Activated gamma-delta T cell treated with Interleukin-2 at 50 U/mL for 16 hours (primary cell): ENCODE measurements at places on chromosomes 16 and 17.

GRCh38 chr16:69481901-69482341 is 57.5 kb downstream of the CYB5B start:
- DNase-seq = no peak

- no peak for DNase-seq
Observed at GRCh38 chr17:4626734-4627256, 14.7 kb downstream of the ALOX15 start.

- peak; percentile 19 for DNase-seq
Observed at GRCh38 chr17:42249681-42250446, 26.3 kb downstream of the STAT5B start.

DNA sequence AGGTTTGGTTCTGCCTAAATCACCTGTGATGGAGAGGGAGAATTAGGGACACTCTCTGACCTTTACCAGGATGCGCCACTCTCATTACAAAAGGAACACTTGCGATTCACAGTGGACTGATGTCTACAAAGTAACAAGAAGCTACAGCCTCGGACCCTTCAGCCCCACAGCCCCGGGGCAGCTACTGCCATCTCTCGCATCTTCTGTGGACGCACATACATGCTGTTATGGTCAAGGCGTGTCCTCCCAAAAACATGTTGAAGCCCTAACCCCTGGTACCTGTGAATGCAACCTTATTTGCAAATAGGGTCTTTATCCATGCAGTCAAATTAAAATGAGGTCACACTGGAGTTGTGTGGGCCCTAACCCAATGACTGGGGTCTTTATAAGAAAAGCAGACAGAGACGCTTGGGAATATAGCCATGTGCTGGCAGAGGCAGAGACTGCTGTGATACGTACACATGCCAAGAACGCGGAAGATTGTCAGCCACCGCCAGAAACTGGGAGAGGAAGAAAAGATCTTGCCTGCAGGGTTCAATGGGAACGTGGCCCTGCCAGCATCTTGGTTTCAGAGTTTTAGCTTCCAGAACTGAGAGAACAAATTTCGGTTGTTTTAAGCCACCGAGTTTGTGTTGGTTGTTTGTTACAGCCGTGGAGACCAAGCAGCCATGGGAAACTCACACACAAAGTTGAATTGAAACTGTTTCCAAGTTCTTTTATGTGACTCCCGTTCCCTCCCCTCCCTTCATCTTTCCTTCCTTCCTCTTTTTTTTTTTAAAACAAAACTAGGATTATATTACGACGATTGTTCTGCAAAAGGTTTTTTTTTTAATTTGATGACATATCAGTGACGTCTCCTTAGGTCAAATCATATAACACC is 23.1 kb downstream of the ATP2C2 start:
- no peak for DNase-seq

GRCh38 chr17:72124438-72124775 is 3.6 kb downstream of the SOX9 start:
- DNase-seq = no peak

- DNase-seq = no peak
Observed at GRCh38 chr16:17348042-17348783, 122.5 kb downstream of the XYLT1 start.

DNA sequence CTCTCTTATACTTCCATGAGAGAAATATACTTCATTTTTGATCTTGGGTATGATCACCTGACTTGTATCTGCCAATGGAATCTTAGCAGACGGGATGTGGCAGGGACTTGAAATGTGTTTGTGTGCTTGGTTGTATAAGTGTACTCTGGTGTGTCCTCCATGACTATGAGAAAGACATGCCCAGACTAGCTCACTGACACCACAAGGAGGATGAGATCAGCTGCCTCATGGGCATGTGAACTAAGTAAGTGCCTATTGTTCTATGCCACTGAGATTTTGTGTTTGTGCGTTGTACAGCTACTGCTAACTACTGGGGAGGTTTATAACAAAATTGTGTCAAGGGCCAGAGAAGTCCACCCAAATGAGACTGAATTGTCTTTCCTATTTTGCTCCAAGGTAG is 402.2 kb upstream of the SALL1 start:
- DNase-seq = no peak

DNA sequence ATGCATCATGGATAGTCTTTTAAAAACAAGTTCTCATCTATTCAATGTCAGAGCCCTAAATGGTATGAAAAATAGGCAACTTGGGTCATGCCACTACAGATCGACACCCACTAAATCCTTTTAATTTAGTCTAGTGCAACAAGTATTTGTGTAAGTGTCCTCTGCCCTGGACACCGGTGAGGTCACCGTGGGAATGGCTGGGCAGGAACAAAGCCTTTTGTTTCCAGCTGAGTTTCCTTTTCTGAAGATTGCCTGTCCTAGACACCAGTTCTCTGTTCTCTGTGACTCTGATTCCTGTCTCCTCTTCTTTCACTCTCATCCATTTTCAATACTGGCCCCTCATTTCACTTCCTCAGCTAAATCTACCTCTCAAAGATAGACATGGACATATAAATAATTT is 446.5 kb downstream of the MAF start:
- DNase-seq = no peak

DNA sequence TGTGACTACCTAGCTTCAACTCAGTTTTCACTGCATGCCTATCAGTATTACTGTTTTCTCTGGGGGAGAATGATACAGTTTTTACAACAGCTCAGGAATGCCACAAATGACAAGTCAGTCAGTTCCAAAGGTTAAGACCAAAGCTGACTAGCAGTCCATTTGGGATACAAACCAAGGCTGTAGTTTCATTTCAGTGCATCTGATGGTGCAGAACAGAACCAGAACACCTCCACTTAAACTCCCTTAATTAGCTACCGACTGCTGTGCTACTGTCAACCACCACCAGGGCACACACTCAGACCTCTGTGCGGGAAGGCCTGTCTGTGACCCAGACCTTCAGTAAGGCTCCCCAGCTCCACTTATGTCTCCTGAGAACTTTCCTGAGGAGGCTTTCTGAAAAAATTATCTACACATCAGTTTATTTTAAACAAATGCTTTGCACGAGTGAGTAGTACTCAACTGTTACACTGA is 20.4 kb downstream of the NFE2L1 start:
- no peak for DNase-seq

DNA sequence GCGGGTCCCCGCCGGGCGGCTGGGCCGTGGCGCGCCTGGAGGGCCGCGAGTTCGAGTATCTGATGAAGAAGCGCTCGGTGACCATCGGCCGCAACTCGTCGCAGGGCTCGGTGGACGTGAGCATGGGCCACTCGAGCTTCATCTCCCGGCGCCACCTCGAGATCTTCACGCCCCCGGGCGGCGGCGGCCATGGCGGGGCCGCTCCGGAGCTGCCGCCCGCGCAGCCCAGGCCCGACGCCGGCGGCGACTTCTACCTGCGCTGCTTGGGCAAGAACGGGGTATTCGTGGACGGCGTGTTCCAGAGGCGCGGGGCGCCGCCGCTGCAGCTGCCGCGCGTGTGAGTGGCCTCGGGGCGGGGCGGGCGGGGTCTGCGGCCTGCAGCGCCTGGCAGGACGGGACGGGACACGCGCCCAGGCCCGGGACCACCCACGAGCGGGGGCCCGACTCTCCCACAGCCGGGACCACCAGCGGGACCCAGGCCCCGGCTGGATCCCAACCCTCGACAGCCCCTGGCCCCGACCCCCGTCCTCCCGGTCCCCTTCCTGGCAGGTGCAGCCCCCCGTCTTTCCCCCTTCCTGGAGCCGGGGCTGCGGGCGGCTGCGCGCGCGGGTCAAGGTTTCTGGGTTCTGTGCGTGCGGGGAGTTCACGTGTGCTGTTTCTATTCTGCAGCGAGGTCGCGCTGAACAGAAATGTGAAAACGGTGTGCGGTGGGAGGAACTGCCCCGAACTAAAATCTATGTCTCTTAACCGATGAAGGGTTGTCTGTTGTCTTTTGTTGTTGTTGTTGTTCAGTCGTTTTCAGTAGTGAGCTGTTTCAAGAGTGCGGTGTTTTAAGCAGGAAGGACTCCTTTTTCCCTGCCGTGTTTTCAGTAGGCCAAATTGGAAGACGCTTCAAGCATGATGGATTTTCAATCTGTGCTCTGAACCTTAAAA is 705 bp downstream of the FOXK2 start:
- peak; percentile 26 for DNase-seq

- DNase-seq = no peak
Observed at GRCh38 chr16:79592186-79592585, 8.4 kb downstream of the MAF start.

DNA sequence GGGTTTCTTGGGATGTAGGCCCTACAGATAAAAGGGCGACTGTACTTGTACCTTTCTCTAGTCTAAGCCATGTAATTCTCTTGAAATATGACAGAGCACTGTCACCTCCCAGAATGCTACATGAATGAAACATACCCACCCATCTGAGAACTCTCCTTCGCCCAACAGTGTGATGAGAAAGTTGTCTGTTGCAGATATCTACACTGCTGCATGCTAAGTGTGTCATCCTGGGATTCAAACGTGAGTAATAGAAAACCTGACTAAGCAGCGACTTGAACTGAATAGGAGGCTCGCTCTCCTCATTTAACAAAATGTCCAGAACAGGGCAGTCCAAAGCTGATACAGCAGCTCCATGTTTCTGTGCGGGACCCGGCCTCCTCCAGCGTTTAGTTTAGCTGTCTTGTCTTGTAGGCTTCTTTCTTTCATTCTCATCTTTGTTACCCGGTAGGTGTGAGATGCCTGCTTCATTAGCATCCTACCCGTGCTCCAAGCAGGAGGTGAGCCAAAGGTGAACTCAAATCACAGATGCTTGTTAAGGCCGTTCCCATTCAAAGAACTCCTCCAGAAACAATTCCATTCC is 211.9 kb downstream of the PRKCA start:
- DNase-seq = no peak

DNA sequence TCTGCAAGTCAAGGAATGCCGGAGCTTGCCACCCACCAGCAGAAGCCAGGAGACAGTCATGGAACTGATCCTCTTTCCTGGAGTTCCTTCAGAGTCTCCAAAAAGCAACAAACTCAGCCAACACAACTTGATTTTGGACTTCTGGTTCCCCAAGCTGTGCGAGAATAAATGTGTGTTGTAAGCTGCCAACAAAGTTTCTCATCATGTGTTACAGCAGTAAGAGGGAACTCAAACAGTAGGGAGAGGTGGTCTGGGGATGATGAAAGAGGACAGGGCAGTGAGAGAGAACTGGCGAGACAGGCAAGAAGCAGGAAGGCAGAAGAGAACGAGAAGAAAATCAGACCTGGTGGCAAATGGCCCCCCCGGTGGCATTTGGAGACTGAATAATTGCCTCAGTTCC is 204.9 kb downstream of the MAF start:
- no peak for DNase-seq

- DNase-seq = no peak
Observed at GRCh38 chr17:46962374-46962790, 16.7 kb downstream of the RPRML start.

DNA sequence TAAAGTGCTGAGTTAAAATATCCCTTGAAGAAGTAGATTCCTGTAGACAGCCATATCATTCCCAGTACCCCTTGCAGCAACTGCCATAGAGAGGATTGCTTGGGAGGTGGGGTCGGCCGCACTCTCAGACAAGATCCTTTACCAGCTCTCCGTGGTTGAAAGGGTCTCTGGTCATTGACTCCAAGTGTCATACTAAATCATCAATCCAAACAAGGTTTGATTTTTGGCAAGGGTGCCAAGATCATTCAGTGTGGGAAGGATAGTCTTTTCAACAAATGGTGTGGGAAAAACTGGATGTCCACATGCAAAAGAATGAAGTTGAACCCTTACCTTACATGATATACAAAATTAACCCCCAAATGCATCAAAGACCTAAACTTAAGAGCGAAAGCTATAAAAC is 21.8 kb downstream of the TBX2 start:
- no peak for DNase-seq
